ENCODE measurements at places on chromosomes 5 and 9.

DNA sequence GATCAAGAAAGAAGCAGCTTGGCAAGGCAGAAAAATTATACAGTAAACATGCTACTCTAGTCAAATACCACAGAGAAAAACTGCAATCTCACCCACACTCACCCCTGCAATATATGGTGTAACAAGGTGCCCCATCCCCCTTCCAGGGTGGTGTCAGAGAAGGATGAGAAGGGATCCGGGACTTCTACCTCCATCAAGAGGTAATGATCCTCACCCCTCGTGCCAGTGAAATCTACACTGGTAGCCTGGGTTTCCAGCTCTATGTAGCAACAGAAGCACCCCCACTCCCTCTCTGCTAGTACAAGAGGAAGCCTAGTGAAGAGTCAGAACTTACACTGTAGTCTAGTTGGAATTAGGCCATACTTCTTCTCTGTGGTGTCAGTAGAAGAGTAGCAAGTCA is 18.9 kb downstream of the SLCO4C1 start:
- peak; percentile 3 for DNase-seq

GRCh38 chr9:11141357-11141756 is 528.6 kb upstream of the PTPRD start:
- no peak for DNase-seq

DNA sequence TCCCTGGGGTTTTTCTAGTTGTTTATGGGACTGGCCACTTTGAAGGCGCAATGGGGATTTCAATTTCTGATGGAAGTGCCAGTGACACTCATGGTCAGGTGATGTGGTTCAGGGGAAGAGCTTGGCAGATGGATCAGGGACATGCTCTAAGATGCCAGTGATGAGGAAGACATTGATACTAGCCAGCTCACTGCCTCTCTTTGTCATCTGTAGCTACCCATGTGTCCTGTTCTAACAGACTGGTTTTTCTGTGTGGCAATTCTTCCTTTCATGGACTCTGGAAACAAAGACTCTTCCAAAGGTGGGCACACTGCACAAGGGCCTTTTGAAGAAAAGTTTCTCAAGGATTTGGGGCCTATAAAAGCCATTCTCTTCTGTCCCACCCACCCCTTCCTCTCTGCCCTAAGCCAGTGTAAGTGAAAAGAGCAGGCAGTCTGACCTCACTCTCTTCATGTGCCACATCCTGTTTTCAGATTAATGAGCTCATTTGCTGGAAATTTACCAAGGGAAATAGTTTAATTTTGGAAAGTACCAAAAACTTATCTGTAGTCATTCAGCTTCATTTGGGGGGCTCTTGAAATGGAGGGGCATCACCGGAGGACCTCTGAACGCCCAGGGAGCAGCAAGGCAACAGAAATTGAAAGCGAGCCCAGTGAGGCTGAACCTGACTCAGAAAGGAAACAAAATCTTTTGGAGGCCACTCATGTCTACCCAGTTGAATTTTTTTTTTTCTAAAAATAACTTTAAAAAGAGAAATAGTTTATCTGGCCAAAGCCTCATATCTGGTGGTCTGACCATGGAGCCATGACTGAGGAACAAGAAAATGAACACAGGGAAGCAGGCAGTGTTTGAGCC is 4.9 kb upstream of the TRAF1 start:
- peak; percentile 16 for DNase-seq

DNA sequence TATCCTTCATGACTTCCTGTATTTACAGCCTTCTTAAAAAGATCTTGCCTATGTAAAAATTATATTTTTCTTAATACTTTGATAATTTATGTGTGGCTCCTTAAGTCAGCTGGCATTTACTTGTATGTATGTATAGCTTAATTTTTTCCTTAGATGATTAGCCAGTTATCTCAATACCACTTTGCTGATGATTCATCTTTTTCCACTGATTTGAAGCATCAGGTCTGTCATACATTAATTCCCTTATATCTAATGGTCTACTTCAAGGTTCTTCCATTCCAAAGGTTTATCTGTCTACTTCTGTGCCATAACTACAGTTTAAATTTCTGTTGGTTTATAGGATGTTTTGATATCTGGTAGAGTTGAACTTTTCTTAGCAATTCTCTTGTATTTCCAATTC is 44.9 kb upstream of the MTMR12 start:
- no peak for DNase-seq

DNA sequence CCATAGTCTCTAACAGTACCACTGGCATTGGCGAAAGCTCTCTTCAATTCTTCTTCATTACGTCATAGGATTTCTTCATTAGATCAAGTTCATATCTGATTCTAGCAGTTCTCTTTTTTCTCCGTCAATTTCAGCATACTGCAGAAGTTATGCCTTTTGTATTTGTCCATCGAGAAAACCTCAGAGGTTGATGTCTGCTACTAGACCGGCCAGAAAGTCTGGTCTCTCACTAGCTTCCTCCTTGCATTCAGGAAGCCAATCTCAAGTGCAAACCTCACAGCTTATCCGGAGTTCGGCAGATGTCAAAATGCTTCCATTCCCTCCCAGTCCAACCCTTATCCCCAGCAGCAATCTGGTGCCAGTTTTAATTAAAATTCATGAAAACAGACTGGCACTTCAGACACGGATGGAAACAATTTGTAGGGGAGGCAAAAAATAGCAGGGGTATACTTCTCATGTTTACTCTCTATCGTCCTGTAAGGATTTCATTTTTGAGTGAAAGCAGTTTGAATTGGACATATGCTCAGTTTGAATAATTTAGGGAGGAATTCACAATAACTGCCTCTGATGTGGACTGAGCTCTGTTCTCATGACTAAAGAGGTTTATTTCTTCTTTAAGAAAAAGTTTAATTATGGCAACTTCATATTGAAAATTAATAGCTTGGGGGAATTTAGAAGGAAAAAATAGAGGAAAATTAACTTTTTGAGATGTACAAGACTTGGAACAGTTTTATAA is 56.4 kb upstream of the TMC1 start:
- DNase-seq: peak; percentile 83

GRCh38 chr9:79256691-79257213 is 315.0 kb upstream of the TLE4 start:
- DNase-seq: peak; percentile 97
